Cortex of kidney (tissue), 1 donor: ENCODE measurements at places on chromosomes 5 and 9.

DNA sequence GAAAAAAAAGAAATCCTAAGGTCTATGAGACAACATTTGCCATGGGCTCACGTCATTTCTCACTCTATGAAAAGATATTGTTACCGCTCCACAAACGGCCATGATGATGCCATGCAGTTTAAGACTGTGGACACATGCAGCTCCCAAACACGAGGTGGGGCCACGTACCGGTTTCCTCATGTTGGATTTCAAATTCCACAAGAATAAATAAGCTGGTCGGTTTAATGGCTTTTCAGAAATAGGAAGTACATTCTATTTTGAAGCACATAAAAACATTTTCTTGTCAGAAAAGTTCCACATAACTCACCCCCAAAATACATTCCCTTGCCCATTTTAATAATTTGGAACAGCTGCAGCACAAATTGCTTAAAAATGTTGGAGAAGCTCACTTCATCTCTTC, 130.6 kb downstream of the MYO10 start:
- no peak for DNase-seq

DNA sequence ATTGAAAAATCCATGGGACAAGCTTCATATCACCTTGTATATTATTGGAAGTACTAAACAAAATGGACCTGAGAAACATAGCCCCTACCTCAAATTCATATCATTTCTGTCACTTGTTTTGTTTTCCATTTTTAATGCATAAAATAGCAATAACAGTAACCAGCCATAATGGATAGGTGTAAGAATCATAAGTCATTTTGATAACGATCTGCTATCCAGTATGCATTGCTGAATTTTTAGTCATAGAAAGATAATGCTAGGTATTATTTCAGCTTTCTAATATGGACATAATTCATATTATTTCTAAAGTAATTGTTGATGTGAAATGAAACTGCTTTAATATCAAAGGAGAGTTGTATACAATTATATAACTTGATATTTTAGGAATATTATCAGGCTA, 1.1 kb upstream of the LRRC70 start:
- DNase-seq, result no peak

- DNase-seq, result no peak
Measured at GRCh38 chr5:23991406-23991805, 484.0 kb downstream of the PRDM9 start.

DNA sequence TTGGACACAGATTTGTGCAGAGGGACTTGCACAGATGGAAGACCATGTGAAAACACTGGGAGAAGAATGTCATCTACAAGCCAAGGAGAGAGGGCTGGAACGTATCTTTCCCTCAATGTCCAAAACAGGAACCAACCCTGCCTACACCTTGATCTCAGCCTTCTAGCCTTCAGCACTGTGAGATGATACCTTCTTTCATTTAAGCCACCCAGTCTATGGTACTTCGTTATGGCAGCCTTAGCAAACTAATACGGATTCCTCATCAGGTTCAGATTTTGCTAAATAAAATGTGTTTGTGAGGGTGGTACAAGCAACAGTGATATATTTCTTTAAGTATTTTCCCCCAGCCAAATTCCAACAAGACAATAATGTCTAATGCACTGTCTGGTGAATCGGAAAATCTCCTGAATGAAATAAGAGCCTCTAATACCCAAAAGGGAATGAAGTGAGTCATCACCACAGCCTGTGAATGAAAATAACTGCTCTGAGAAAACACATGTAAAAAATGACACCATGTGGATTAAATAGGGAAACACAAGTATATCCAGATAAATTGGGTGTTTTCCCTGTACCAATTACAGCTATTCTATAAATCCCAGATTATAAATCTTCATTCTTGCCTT, 182.8 kb upstream of the TARS1 start:
- no peak for DNase-seq

- no peak for DNase-seq
Measured at GRCh38 chr9:130988400-130988747, 20.6 kb upstream of the LAMC3 start.

- DNase-seq, result no peak
Measured at GRCh38 chr5:155252717-155253116, 239.2 kb downstream of the KIF4B start.

- no peak for DNase-seq
Measured at GRCh38 chr5:1210832-1211251, 9.4 kb downstream of the SLC6A19 start.

- no peak for DNase-seq
Measured at GRCh38 chr9:110015759-110016158, 192.2 kb downstream of the C9orf152 start.

DNA sequence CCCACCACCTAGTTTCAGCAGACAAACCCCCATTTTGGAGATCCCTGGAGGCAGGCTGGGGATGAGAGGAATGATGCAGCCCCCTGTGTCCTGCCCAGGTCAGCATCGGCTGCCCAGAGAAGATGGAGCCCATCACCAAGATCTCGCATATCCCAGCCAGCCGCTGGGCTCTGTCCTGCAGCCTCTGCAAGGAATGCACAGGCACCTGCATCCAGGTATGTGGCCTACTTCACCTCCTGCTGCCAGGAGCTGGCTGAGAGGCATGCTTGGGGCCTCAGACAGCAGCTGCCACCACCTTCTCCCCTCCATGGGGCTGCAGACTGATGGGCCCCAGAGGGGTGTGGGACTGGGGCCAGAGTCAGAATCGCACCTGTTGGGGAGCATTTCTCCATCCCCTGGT, 38.9 kb downstream of the JADE2 start:
- no peak for DNase-seq

DNA sequence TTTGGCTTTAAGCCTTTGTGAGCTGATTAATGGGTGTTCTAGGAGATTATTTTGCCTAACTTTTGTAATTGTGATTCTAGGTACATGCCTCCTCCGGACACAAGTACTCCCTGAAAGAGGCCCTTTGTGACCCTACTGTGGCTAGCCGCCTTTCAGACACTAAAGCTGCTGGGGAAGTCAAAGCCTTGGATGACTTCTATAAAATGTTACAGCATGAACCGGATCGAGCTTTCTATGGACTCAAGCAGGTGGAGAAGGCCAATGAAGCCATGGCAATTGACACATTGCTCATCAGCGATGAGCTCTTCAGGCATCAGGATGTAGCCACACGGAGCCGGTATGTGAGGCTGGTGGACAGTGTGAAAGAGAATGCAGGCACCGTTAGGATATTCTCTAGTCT, 13.6 kb downstream of the ITGA1 start:
- no peak for DNase-seq

GRCh38 chr9:23677446-23677845, 148.6 kb downstream of the ELAVL2 start:
- DNase-seq, result no peak

DNA sequence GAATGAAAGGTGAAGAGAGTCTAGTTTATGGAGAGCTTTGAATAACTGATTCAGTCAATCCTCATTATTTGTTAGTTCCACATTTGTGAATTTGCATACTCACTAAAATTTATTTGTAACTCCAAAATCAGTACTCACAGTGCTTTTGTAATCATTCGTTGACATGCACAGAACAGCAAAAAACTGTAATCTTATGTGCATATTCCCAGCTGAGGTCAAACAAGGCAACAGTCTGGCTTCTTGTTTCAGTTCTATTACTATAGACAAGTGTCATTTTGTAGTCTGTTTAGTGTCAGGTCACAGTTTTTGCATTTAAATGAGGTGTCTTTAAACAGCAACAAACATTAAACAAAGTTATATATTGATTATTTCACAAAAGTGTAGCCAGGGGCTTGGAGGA, 142.5 kb downstream of the RNF180 start:
- no peak for DNase-seq

DNA sequence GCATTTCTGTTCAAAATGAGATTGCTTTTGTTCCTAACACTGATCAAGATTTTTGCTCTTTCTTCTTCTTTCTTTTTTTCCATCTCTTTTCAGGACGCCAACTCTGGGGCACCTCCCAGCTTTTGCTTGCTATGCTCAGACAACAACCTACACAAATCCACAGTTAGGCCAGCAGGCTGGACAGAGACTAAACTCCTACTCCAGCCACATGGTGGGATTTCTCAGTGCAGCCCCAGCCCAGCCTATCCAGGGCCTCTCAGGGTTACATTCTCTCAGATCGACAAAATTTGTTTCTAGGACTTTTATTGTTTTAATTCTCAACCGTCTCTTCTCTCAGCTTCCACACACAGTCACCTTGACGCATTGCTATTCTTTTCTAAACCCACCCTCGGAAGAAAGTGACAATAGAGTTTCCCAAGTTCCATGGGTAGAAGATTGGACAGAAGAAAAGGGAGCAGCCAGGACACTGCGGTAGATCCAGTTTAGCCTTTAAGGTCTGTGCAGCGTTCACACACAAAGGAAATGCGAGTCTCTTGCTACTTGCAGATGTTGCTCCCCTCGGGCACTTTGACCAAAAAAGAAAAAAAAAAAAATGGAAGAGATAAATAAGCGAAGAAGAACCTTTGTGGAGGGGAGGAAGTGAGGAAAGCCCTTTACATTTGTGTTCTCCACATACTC, 588.6 kb upstream of the GRAMD2B start:
- DNase-seq, result no peak

- DNase-seq, result no peak
Measured at GRCh38 chr5:170466988-170467707, 36.7 kb upstream of the KCNIP1 start.

DNA sequence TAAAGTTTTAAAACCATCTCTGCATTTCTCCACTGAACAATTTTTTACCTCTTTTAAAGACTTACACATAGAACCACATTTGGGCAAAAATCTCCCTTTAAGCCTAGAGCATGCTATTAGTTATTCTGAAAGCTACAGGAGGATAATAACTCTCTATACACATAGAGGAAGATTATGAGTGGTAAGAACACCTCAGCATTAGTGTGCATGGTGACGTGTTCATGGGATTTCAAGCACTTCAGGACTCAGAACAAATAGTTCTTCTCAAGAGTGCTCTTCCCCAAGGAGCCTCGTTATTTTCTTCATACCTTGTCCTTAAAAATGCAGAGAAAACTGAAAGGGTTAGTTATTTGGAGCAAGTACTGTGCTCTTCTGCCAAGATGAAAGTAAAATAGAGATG, 256.9 kb upstream of the TUSC1 start:
- no peak for DNase-seq

DNA sequence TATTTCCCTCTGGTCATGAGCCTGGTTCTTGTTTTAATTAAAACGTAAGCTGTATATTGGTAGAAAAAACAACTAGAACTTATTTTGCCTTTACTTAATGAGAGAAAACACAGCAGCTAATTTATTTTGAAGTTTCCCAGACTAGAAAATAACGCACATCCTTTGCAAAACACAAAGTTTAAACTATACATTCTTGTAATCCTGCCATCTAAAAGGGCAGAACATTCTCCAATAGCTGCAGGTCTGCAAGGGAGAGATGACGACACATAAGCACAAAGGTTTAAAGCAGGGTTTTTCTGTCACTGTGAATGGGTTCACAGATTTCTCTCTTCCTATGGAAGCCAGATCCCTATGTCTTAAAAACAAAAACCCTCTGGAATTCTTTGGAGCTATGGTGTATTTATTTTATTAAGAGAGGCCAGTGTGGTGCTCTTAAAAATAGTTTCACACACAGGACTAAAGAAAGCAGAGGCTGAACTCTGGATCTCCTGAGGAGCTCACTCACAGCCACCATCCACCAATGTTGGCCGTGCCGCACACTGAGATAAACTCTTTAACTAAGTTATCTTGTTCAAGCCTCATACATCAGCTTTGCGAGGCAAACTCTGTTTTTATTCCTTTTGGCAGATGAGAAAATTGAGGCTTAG, 82.4 kb downstream of the SNCAIP start:
- no peak for DNase-seq

DNA sequence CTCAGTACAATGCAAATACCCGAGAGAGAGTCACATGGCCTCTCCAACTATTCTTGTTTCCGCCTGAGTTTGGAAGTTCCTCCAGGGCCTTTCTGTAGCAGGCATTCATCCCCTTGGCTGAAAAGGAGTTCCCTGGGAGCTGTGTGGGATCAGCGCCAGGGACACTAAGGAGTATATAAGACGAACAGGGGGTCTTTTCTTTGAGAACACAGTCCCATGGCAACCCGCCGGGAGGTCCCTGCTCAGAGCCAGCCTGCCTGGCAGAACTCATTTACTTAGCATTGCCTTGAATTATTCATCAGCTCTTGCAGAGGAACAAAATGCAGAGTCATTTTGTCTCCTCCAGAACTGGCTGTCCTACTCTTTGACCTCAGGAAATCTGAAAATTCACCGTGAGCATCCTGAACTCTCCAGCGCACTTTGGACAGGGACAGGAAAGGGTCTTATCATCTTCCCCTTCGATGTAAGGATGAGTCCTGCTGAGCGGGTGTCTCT, 120.4 kb upstream of the OSMR start:
- no peak for DNase-seq

DNA sequence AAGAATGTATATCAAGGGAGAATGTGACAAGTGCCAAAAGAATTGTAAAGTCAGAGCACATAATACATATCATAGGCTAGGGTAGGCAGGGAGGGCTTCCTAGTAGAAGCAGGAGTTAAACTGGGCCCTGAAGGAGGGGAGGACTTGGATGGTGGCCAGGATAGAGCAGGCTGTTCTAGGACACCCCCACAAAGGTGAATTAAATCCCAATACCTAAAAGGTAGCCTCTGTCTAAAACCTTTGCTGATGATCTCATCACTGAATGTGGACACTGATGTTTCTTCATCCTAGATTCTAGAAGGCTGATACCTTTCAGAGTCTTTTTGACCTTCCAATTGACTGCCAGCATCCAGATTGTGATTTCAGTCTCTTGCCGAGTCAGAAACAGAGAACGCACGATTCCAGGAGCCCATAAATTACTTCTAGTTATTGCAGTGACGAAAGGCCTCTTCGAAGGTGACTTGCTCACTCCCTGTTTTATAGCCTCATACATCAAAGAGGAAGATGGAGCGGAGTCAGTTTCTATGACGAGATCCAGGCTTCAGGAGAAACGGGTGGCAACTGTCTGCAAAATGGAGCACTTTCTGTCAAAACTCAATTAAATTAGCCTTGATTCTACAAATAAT, 43.2 kb downstream of the KIF4B start:
- no peak for DNase-seq

- DNase-seq, result no peak
Measured at GRCh38 chr9:4994166-4994890, 9.3 kb downstream of the JAK2 start.

DNA sequence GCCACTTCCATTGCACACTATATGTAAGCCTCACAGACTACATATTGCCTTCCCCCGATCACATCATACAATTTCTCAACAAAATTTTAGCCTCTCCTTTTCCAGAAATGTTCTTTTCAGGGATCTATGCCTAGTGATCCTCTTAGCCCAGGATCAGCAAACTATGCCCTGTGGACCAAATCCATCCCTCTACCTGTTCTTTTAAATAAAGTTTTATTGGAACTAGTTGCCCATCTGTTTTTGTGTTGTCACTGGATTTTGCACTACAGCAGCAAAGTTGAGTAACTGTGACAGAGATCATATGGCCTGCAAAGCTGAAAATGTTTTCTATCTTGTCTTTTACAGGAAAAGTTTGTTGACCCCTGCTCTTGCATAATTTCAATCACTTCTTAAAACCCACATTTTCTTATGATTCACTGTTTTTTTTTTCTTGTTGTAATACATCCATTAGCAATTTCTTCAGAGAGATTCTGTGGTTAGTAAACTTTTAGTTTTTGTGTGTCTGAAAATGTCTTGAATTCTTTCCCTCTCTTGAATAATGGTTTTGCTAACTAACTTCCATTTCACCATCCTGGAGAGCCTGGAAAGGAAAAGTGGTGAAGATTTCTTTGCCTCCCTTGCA, 7.1 kb downstream of the TXNDC8 start:
- no peak for DNase-seq
